H7 (cell line): ENCODE measurements at places on chromosomes 5 and 9. TPM values are rescaled to one million over a fixed set of nuclear protein-coding genes. Genes with fewer than 3 reads are reported as not detected.

The TXNDC8 gene
- total RNA-seq, result not detected in 2 replicates

The PCDHA4 gene
- 6.0 and 7.6 TPM in 2 replicates for total RNA-seq

The MARVELD2 gene
- total RNA-seq, result 15.6 and 19.9 TPM in 2 replicates

The INSL6 gene
- not detected in 2 replicates for total RNA-seq

The CCNJL gene
- 17.8 and 20.9 TPM in 2 replicates for total RNA-seq

The PCDHGC3 gene
- total RNA-seq, result 27.4 and 31.7 TPM in 2 replicates

The SEMA6A gene
- 207 and 294 TPM in 2 replicates for total RNA-seq

GRCh38 chr5:52945040-52945439 is 44.1 kb upstream of the ITGA2 start:
- no peak for DNase-seq

DNA sequence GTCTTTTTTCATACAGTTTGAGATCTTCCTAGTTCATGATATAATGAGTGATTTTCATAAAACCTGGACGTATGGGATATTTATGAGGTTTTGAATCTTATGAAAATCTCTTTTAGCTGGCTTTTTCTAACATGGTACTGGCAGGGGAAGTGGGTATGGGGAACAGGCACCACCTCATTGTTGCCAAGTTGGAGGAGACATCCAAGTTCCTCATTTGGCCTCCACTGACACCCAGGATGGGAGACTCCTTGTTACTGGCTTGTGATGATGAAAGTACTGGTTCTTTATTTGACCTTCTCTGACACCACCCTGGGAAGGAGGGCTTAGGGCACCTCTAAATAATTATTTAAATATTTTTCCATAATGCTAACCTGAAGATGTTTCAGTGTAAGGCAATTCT is 4.0 kb upstream of the TNPO1 start:
- DNase-seq, result no peak

GRCh38 chr5:62828742-62829603 is 250.4 kb downstream of the LRRC70 start:
- DNase-seq, result no peak

GRCh38 chr9:85897848-85898247 is 43.1 kb upstream of the NAA35 start:
- no peak for DNase-seq

- DNase-seq, result no peak
These were observed 80.1 kb downstream of the FBXW11 start for GRCh38 chr5:171926311-171926710.

DNA sequence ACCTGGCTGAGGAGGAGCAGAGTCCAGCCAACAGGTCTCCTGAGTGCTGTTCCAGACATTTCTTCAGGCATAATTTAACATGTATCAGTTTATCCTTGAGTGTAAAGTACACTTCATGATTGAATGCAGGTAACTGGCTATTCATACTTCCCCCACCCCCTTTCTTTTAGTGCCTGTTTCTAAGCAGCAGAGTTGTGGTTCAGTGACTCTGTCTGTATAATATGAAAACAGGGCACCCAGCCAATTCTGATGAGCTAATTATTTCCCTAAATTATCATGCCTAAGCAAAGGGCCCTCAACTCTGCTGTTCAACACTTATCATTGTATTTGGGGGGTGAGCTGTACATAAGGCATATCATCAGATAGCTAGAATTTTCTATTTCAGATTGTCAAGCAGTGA is 51.9 kb upstream of the ZSWIM6 start:
- no peak for DNase-seq

GRCh38 chr5:160506006-160507004 is 84.7 kb downstream of the PTTG1 start:
- peak; percentile 23 for DNase-seq

- DNase-seq, result no peak
These were observed 105.7 kb upstream of the HAND1 start for GRCh38 chr5:154583671-154584177.

DNA sequence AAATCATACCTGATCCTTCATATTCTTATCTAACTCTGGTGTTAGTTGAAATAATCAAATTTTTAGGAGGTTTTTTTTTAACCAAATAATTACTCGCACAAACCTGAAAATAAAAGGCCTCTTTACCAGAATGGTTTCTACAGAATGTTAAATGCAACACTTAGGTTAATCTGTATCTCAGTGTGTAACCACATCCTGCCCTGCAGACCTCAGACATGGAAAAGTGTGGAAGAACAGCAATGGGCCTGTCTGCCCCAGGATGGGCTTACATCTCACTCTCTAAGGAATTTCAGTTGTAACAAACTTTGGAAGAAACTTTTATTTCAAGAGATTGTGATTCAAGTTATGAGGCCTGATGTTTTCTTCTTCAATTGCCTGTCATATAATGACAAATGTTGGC is 32.5 kb upstream of the MIER3 start:
- no peak for DNase-seq

- DNase-seq, result no peak
These were observed 2.8 kb downstream of the CSNK1G3 start for GRCh38 chr5:123514615-123515355.

DNA sequence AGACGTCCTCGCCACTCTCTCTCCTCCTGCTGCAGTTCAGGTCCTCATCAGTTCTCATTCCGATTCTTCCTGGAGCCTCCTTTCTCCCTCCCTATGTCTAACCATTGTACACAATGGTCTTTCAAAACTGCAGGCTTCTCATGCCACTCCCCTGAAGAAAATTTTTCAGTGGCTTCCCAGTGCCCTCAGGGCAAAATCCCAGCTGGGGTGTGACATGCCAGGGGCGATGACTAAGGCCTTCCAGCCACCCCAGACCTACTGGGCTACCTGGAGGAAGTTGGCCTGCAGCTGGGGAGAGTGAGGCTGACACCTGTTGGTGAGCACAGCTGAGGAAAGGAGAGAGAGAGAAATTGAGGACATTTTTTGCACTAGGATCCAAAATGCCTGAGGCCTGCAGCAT is 65.2 kb downstream of the SREK1 start:
- no peak for DNase-seq

DNA sequence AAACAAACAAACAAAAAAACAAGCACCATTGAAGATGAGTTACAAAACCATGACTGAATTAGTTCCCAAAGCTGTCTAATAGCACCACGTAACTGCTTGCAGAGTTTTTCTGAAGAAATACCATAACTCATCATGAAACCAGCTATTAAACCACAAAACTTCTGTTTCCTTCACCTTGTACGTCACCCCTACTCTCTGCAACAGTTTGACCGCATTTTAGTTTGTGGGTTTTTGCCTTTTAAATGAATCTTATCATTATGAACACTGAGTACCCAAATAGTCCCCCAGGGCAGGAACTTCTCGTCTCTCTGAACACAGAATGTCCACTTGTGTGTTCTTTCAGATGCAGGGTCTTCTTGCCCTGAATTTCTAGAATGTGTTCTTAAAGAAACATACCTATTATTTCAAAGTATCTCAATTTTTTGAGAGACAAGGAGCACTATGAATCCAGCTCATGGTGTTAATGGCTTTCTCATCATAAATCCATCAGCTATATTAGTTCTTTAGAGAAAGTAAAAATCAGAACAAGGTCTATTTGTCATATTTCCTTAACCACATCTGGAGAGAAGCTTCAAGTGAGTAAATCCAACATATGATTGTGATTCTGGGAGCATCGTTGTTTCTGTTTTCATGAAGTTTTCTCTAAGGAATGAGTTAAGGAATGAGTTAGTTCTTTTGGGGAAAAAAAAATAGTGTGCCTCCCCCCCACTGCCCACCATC is 210.6 kb downstream of the AUH start:
- no peak for DNase-seq

- DNase-seq, result no peak
These were observed 134.0 kb downstream of the SLC1A3 start for GRCh38 chr5:36740259-36740898.

DNA sequence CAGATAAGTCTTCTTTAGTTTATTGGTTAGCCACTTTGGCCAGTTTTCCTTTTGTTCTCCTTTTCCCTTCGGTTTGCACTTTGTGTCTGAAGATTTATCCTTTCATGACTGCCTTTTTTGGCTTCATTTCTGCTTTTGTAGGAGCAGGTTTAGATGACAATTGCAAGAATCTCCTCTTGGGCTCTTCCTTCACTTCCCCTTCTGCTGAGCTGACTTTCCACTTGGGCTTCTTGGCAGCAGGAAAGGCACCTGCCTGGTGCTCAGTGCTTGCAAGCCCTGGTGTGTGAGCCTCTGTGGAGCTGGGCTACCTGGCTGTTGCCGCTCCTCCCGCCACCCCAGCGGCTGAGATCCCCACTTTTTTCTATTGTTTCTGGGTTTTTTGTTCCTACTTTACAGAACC is 7.3 kb downstream of the CCDC112 start:
- DNase-seq, result no peak

DNA sequence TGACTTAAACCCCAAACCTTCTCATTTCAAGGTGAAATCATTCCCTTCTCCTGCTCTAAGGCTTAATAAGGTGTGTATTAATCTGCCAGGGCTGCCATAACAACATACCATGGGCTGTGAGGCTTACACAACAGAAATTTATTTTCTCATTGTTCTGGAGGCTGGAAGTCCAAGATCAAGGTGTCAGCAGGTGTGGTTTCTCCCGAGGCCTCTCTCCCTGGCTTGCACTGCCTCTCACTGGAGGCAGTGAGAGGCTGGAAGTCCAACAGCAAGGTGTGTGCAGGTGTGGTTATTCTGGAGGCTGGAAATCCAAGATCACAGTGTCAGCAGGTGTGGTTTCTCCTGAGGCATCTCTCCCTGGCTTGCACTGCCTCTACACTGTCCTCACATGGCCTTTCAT is 280.3 kb upstream of the TUT7 start:
- DNase-seq, result no peak
